ENCODE measurements at places on chromosomes 16 and 17.

GRCh38 chr17:21214777-21215541 is 998 bp upstream of the TMEM11 start:
- no peak for DNase-seq

- DNase-seq: no peak
Observed at GRCh38 chr16:83814659-83814985, 6.8 kb downstream of the HSBP1 start.

- no peak for DNase-seq
Observed at GRCh38 chr16:88638323-88639230, at the start of gene IL17C. TSS of gene IL17C (plus strand) at chr16:88638572. CDS start at chr16:88638642, 70 bp downstream.

GRCh38 chr16:53456625-53457024 is 22.4 kb downstream of the RBL2 start:
- peak; percentile 19 for DNase-seq

DNA sequence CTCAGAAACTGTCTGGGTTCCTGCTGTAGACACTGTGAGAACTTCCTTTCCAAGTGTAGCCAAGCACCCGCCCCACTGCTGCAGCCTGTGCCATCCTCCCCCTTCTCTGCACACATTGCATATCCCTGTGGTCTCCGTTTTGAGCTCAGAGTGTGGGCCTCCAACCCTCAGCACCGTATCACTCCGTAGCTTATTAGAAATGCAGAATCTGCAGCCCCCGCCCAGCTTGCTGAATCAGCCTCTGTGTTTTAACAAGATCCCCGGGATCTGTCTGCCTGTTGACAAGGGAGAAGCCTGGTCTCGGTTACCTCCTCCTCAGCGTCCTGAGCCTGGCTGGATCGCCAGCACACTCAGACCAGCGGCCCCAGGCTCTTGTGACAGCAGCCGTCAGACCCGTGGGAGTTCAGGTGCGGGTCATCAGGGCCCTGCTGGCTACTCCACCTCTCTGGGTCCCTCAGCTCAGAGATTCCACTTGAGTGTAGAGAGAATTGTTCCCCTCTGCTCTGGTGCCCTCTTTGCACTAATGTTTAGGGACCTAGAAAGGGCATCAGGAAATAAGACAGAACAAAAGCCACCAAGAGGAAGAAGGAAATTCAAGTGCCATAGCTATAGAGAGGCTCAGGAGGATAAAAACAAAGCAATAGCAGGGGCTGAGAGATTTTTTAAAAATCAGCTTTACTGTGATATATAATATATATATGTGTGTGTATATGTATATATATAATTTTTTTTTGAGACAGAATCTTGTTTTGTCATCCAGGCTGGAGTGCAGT is 92.3 kb downstream of the PITPNC1 start:
- peak; percentile 50 for DNase-seq

GRCh38 chr17:42274812-42275526 is 1.2 kb downstream of the STAT5B start:
- no peak for DNase-seq

DNA sequence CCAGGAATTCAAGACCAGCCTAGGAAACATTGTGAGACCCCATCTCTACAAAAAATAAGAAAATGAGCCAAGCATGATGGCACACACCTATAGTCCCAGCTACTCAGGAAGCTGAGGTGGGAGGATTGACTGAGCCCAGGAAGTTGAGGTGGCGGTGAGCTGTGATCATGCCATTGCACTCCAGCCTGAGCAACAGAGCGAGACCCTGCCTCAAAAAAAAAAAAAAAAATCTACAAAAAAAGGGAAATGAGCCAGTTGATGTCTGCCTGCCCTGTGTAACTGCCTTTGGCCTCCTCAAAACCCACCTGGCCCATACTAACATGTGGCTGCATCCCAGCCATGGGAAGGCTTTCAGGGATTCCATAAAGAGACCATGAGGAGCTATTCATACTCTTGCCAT is 4.5 kb downstream of the RANBP10 start:
- DNase-seq: peak; percentile 9

- DNase-seq: no peak
Observed at GRCh38 chr17:65290616-65291015, 153.4 kb downstream of the RGS9 start.

DNA sequence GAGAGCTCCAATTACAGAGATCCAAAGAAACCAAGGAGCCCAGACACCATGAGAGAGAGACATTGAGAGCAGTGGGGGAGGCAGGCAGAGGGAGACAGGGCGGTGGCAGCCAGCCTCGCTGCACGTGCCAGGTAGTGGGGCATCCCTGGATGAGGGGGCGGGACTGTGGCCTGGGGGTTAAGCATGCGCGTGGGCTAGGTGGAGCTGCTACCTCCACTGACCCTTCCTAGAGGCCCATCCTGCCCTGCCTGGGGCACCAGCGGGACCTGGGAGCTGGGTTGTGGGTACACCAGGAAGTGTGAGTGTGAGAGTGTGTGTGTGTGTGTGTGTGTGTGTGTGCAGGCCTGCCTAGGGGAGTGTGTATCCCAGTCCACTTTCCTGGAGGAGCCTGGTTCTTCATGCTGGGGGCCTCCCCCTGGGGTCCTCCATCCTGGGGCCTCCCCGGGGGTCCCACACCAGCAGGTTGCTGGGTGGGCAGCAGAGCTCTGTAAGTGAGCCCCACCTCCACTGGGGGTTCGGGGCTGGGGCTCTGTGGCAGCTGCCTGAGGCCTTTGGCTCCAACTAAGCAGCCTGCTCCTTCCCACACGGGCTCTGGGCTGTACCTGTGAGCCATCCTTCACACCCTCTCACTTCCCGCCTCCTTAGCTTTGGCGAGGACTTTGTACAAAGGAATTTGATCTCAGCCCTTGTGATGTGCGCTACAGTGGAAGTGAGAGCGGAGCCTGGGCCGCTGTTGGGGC is 127.4 kb downstream of the IRF8 start:
- no peak for DNase-seq

DNA sequence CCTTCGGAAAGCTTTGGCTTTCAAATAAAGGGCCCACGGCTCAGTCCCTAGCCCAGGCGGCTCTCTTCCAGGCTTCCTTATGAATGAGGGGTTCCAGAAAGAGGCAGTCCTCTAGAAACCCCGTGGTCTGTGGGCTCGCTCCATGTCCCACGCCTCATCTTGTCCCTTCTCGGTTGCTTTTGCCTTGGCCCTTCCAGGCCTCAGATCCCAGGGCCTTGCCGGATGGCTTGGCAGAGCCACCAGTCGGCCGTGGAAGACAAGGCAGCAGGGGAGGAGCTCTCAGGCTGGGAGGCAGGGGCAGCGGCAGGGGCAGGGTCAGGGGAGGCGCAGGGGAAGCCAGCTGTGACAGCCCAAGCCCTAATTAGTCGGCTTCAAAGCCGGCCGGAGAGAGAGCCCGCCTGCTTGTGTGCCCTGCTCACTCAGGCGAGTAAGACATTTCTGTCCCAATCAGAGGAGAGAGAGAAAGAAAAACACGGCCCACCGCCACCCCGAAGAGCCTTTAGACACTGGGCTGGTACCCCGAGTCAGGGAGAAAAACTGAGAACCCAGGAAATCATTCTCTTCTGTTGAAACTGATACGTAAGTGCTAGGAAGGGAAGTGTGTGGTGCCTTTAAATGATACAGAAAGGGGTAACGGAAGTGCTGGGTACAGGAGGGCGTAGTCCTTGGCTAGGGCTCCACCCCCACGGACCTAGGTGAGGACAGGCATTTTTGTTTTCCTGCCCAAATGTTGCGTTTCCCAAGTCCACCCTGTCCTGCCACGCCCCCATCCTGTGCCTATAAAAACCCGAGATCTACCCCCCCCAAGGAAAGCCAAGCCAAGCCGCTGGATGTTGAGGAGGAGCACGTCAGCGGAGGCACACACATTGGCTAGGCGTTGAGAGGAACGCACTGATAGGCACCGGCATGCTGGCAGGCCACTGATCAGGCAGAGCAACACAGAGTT is 27.8 kb upstream of the MEIOC start:
- no peak for DNase-seq

- DNase-seq: no peak
Observed at GRCh38 chr17:17837966-17838962, 1.5 kb upstream of the SREBF1 start.

DNA sequence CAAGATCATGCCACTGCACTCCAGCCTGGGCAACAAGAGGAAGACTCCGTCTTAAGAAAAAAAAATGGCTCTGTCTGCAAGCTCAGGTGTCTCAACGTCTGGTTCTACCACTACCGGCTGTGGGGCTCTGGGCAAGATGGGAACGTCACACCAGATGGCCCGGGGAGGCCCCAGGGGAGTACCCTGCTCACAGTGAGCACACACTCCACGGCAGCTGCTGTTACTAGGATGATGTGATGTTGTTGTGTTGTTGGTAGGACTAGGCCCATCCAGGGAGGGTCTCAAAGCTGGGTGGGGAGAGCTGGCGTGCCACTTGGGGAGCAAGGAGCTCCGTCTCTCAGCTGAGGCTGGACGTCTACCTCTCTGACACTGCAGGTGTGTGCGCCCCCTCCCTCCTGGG is 9.4 kb upstream of the NPTX1 start:
- DNase-seq: no peak

DNA sequence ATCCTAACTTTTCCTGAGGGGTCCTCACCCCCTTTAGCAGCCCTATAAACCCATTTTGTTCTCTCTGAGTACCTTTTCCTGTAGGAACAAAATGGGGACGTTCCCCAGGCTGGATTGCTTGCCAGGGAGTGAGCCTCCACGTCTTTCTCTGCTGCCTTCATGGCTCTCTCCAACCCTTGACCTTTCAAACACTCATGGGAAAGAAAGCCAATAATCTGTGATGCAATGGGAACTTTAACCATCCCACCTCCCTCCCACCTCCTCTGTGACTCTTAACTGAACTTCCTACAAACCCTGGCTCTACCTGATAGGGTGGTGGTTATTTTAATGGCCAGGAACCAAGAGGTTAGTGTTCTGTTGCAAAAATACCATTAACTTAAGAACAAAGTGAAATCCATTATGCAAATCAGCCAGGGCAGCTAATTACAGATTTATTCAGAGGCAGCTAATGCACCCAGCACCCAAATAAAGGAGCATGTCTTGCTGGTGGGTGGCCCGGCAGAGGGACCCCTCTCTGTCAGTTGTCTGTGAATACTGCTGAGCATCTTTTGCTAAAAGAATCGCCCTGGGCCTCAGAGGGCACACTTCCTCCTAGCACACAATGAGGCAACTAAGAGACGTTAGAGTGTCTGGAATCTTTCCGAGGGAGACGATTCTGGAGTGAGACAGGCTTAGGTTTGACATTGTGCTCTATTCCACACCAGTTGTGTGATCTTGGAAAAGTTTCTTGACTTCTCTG is 3.0 kb downstream of the PIPOX start:
- no peak for DNase-seq

DNA sequence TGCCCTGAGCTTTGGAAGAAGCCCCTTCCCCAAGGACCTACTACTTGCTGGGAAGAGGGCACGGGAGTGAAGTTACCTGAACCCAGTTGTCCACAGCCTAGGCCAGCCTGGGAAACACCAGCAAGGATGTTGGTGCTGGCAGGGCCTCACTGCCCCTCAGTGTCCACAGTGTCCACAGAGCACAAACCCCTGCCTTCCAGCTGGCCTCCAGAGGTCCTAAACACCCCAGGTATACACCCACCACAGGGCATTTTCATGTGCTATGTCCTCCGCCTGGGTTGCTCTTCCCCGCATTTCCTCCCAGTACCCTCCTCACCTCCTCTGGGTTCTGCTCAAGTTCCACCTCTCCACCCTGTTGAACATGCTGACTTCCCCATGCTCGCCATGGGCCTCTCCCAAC is 4.2 kb upstream of the PEMT start:
- no peak for DNase-seq

DNA sequence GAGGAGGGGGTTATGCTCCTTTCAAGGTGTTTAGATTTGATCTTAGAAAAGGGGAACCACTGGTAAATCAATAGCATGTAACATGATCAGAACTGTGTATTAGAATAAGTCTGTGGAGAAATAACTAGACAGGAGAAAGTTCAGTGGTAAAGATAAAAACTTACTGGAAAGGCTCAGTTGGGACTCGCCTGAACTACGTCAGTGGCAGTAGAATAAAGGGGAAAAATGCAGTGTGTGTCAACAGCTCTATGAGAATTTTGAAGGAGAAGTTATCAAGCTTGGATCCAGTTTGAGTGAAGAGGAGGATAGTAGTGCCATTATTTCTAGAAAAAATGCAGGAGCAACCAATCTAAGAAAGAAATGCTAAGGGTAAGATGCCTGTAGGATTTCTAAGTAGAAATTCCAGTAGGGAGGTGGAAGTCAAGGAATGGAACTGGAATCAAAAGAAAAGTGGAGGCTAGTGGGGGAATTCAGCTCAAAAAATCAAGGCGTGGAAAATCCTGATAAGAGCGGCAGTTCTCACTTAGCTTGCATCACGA is 48.2 kb downstream of the USP31 start:
- no peak for DNase-seq

- DNase-seq: no peak
Observed at GRCh38 chr17:66981983-66982508, 17.5 kb downstream of the CACNG4 start.

DNA sequence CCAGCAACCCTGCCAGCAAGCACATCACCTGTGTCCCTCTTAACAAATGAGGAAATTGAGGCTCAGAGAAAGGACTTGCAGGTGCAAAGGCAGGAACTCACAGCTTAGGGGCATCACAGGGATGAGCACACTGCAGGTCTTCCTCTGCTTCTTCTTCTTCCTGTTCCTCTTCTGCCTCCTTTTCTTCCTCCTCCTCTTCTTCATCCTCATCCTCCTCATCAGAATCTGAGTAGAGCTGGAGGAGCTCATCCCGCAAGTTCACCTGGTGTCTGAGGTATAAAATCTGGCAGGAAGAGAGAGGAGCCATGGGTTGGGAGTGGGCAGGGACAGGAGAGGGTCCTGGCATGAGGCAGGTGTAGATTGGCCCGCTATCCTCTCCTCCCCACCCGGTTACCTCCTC is 2.6 kb downstream of the HAP1 start:
- no peak for DNase-seq

DNA sequence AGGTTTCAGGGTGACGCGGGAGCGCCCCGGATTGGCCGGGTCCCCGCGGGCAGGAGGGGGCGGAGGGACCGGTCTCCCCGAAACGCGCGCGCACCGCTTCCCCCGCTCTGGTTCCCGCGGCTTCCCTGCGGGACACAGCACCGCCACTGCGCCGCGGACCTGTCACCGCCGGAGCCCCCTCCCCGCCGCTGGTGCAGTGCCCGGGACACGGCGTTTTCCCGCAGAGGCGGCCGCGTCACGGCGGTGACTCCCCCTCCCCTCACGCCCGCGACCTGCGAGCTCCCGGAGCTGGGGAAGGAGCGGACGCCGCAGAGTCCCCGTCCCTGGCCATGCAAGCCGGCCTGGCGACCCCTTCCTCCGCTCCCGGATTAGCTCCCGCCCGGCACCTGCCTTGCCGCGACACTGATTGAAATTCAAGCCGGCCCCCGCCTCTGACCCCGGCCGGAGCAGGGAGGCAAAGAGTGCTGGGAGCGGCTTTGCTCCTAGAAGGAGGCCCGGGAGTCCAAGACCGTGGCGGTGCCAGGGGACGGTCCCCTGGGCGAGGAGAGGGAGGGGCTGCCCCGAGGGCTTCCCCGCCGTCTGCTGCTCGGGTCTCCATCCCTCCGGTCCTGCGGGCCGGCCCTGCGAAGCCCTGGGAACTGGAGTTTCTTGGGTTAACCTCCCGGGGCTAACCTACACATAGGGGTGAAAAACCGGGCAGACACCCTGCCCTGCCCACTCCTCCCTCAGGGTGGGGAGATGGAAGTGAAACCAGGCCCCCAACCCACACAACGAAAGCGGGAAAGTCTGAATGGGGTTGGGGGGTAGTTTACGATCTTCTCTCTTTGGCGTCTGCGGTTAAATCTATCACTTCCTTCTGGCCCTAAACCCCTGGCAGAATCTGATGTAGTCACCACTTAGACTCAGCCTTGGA is 1.0 kb downstream of the RHBDL3 start:
- peak; percentile 12 for DNase-seq

Data from activated CD4-positive, alpha-beta T cell treated with anti-CD3 and anti-CD28 coated beads, Interleukin-2, amount 50 U/mL, for 1 hour (primary cell).